ENCODE measurements at places on chromosomes 2 and 18. TPM values are rescaled to one million over a fixed set of nuclear protein-coding genes. Genes with fewer than 3 reads are reported as not detected.

CAB39 gene
- polyA plus RNA-seq, result 25.7 TPM

CYBRD1 gene
- 23.1 TPM for polyA plus RNA-seq

GBX2 gene
- polyA plus RNA-seq, result 2.4 TPM

PHLPP1 gene
- polyA plus RNA-seq, result 4.0 TPM

TRABD2A gene
- polyA plus RNA-seq, result 1.0 TPM

DSC2 gene
- polyA plus RNA-seq, result under 0.01 TPM

NYAP2 gene
- not detected for polyA plus RNA-seq

EPB41L5 gene
- polyA plus RNA-seq, result 5.8 TPM

IL1RL2 gene
- polyA plus RNA-seq, result 0.08 TPM

CCDC148 gene
- 0.04 TPM for polyA plus RNA-seq

TMEM169 gene
- polyA plus RNA-seq, result not detected

EIF4E2 gene
- 50.0 TPM for polyA plus RNA-seq

MC4R gene
- polyA plus RNA-seq, result not detected

ST8SIA5 gene
- 0.10 TPM for polyA plus RNA-seq

CCL20 gene
- 0.16 TPM for polyA plus RNA-seq

KCNG2 gene
- polyA plus RNA-seq, result not detected

UPP2 gene
- not detected for polyA plus RNA-seq

MERTK gene
- polyA plus RNA-seq, result 38.6 TPM

STPG4 gene
- not detected for polyA plus RNA-seq

Measured in endothelial cell of umbilical vein (primary cell).